ENCODE measurements at places on chromosomes 13 and 19. TPM values are rescaled to one million over a fixed set of nuclear protein-coding genes. Genes with fewer than 3 reads are reported as not detected.

DNA sequence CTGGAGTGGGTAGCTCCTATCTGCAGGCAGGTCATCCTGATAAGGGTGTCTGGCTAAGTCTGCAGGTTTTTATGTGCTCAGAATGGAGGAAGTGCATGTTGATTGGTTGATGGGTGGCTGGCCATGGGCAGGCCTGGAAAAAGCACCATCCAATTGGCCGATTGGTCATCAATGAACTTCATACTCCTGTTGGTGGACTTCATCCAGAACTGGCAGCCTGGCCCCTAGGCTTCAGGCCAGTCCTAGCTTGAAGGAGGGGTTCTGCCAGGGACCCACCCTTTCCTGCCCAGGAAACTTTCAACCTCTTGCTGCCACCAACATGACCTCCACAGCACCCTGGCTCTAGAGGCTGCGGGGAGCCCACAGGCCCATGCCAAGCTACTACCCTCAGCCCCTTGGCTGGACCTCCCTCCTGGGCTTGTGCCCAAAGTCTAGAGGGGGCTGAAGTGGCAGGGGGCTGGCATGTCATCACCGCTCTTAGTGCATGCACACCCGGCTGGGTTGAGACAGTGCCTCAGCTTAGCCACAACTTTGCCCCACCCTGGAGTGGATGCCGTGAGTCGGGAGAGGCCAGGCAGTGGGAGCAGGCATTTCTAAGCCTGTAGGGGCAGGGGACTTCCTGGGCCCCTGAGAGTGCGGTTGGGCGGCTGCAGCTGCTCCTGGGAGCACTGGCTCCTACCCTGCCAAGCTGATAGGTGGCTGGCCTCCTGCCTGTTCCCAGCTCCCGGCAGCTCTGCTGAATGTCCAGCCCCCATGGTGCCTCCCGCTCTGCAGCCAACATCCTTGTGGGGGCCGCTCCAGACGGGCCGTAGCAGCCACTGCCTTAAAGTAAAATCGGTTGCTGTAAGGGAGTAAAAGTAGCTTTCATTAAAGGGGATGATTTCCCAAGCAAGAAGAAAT, 13.2 kb downstream of the DNAJC15 start:
- no peak for DNase-seq

DNA sequence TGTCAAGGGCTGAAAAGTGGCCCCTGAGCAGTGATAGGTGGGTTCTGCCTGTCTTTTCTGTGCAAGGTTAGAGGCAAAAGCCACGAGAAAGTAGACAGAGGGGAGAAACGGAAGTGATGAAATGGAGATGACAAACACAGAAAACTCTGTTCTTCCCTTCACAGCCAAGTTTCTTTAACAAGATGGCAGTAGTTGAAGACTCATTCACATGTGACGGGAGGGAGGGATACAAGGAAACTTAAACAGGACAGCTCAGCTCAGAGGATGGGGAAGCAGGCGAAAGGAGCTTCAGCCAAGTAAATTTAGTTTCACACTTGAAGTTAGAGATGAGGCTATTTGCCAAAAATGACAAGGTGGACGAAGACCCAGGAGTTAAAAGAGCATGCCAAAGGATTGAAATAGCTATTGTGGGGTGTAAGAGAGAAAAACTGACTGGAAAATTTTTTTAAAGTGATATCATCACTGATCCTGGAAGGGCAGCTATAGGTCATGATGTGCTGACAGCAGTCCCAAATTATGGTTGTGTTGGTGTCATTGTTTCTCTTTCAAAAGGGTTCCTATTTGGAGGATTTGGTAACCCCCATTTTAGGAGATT, 347.9 kb downstream of the EFNB2 start:
- DNase-seq, result no peak

- no peak for DNase-seq
Observed at GRCh38 chr19:38319421-38320258, at the start of gene KCNK6. Gene KCNK6, plus strand, starts transcription at chr19:38319845. Its CDS starts 106 bp downstream, at chr19:38319951.

GRCh38 chr13:59689057-59689456, 474.7 kb downstream of the DIAPH3 start:
- DNase-seq, result no peak

Gene RUBCNL
- total RNA-seq, result not detected

DNA sequence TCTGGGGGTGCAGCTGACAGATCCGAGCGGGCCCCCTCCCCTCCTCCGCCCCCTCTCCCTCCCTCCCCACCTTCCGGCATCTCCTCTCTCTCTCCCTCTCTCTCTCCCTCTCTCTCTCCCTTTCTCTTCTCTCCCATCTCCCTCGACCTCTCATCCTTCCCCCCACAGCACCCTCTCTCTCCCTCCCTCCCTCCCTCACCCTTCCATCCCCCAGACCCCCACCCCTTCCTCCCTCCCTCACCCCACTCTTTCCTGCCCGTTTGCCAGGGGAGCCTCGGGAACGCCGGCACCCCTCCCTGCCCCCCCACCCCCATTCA, 666 bp downstream of the CELF5 start:
- no peak for DNase-seq

- no peak for DNase-seq
Observed at GRCh38 chr19:45340899-45341453, 426 bp downstream of the KLC3 start.

GRCh38 chr19:30066781-30067759, 125.0 kb downstream of the URI1 start:
- DNase-seq, result no peak

DNA sequence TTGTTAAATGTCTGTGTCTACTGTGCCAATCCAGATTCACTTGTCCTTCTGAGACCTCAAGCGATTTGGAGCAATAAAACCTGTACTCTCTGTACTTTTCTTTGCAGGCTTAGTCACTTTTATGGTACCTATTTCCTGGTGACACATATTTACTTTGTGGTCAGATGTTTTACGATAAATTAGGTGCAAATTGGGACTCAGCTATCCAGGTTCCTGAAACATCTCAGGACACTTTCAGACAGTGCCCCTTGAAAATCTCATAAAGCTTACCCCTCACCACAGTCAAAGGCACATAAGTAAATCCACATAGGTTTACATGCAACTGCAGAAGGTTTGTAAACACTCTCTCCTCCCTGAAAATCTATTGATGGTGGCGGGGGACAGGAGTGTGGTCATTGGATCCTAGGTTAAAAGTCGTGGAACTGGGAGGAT, 438.8 kb downstream of the EFNB2 start:
- no peak for DNase-seq

- DNase-seq, result no peak
Observed at GRCh38 chr13:53732664-53733063, 704.1 kb downstream of the OLFM4 start.

DNA sequence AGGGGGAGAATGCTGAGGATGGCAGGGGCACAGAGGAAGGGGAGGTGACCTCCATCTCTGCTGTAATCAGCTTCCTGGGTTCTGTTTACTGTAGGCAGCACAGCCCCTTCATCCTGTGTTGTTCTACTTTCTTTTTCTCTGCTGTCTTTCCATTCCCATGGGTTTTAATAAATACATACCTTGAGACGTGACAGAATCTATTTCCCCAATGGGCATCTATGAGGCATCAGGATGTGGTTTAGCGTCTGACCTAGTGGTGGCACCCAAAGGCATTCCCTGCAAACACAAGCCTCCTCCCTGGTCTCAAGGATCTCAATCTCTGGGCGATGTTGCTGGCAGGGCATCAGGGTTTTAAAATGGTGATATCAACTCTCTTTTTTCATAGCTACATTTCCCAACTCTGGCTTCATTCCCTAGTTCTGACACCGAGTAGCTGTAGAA, 60.8 kb downstream of the ALOX5AP start:
- no peak for DNase-seq

Gene ZNF480
- total RNA-seq, result 4.0 TPM

GRCh38 chr19:36331353-36332228, 47.4 kb downstream of the ZFP14 start:
- DNase-seq, result peak; percentile 45

DNA sequence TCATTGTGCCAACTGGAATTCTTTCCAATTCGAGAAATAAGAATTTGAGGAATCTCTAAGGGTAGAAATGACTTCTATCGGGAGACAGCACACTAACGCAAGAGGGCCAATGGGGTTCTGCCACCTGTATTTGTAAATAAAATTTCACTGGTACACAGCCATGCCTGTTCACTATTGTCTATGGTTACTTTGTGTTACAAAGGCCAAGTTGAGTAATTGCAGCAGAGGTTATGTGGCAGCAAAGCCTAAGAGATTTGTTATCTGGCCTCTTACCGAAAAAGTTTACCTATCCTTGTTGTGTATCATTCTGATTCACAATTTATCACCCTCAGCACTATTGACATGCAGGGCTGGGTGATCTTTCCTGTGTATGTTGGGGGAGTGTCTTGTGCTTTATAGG, 278.0 kb downstream of the KLF5 start:
- no peak for DNase-seq

- DNase-seq, result no peak
Observed at GRCh38 chr13:66765559-66765958, 464.6 kb downstream of the PCDH9 start.

DNA sequence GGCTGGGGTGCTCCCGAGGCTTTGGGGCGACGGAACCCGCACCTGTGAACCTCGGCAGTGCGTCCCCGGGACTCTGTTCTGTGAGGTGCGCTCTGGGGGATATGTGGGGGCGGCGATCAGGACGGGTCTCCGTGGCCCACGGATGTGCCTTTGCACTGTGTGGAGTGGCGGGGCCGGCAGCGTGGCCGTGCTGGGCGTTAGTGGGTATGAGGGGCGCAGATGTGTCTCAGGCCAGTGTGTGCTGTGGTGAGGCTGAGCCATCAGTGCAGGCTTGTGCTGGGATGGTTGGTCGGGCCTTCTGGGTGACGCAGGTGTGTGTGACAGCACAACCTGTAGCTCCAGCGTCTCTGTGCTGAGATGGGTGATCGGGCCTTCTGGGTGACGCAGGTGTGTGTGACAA, 16.9 kb downstream of the ZNF331 start:
- no peak for DNase-seq

Gene GPR12
- not detected for total RNA-seq

Gene ZNF829
- total RNA-seq, result 1.9 TPM

DNA sequence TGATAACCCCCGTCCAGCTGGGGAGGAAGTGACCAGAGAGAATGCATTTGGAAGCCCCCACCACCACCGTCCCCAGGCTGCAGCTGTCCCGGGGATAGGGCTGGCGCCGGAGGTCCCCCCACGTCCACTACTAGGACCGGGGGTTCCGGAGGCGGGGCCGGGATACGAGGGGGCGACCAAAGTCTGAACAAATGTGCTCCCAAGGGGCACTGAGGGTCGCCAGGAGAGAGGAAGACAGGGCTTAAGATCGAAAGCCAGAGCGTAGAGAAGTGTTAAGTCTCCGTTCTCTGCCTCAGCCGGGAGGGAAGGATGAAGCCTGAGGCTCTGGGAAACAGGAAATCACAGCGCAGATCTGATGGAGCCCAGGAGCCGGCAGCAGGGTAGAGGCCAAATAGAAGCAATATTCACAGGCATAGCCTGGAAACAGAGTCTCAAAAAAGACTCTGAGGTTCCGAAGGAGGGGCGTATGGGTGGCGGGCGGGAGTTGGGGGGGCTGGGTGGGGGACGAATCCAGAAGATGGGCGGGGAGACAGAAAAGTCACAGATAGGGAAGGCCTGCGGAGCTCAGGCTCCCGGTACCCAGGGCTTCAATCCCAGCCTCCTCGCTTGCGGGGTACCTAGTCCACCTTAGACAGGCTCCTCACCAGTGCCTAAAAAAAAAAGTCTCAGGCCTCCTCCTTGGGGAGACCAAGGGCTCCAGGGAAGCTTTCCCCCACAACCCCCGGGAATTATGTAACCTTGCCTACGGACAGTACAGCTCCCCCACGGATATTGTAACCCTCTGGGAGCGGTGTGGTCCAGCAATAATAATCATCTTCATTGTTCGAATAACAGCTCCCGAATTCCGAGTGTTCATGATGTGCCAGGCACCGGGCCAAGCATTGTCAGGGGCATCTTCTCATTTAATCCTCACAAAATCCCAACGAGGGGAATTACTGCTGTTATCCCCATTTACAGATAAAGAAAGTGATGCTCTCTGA, 1.1 kb upstream of the ERF start:
- no peak for DNase-seq

Gene CRTC1
- 4.7 TPM for total RNA-seq

- DNase-seq, result no peak
Observed at GRCh38 chr19:39754971-39755370, 17.1 kb upstream of the CLC start.

- DNase-seq, result no peak
Observed at GRCh38 chr13:23462815-23463559, 29.5 kb upstream of the SACS start.

Gene THSD1
- total RNA-seq, result 26.4 TPM

DNA sequence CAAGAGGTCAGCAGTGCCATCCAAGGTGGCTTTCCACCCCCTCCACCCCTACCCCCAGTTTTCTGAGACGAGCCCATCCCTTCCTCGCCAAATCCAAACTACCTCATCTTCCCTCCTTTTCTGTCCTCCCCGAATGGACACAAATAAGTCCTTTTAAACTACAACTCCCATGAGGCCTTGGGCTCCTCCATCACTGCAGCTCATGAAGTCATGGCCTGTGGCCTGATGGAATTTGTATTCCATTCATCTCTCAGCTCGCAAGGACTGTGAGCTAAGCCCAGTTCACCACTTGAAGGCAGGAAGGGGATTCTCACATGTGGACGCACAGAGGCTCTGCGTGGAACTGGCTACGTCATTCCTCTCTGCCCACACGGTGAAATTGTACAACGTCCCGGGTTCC, 12.5 kb downstream of the PTPRH start:
- DNase-seq, result no peak

DNA sequence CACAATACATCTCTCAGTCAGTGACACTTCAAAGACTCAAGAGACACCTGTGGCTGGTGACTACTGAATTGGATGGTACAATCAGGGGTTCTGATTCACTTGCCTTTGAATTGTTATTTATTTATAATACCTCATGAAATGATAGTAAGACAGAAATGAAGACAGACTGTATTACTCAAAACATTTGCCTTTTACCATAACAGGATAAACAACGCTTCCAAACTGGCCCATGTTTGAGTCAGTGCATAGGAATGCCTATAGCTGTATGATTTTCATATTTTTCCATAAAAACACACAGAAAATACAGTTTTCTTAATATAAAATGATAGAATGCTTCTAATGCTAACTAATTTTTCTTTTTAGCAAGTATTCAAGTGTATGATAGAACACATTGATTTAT, 59.5 kb upstream of the FGF14 start:
- DNase-seq, result no peak

Gene KLK1
- total RNA-seq, result not detected

DNA sequence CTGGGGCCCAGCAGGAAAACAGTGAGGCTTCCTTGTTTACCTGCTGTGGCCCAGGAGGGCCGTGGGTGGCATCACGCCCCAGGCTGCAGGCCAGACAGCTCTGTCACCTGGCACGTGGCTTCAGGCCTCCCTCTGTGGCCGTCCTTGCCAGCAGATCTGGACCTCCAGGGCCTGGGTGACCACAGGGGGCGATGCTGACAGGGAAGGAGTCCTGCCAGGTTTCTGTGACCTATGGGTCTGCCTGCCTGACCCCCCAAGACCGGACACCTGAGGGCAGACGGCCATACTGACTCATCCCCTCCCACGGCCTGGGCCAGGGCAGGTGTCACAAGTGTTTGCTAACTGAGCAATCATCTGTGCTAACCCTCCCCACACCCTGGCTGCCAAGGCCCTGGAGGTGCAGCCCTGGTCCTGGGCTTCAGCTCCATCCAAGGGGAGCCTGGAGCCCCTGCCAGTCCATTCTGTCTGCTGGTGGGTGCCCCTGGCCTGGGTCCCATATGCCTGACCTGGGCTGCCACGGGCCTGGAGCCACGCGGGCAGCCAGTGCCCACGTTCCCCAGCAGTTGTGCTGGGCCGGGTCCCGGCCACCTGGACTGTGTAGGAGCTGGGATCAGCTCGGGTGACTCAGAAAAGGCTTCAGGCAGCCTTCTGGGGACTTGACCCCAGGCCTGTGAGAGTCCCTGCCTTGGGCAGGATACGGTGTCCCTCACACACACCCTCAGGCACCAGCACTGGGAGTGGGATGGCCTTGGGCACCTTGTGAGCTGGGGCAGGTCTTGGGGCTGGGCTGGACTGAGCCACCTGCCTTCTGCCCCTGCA, 3.7 kb downstream of the CDC34 start:
- no peak for DNase-seq

Data from glomerular endothelial cell (primary cell).